Stimulated activated CD4-positive, alpha-beta T cell treated with anti-CD3 and anti-CD28 coated beads, Interleukin-4, amount 100 ng/mL, for 24 hours (primary cell): ENCODE measurements at places on chromosomes 3 and 15.

GRCh38 chr15:40590667-40591050 lies 3.4 kb upstream of the KNL1 start:
- no peak for DNase-seq

GRCh38 chr3:12159227-12159601 lies 502 bp upstream of the TIMP4 start:
- DNase-seq = no peak

- DNase-seq = no peak
Observed at GRCh38 chr3:138023754-138024153, 13.8 kb downstream of the CLDN18 start.

DNA sequence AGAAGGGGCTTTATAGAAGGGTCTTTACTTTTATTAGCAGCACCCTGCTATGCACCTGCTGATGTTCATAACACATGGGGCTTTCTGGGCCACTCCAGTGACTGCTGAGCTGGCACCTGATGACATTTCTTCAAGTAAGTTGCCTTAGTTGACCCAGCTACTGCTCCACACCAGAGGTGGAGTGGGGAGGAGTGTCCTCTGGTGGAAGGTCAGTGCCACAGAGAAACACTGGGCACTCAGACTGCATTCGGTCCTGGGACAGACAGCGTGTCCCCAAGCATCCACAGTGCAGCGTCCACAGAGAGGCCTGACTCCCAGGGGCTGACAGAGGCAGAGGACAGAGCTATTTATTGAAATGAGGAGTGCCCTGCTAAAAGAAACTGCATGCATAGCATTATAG lies 74.9 kb upstream of the NSMCE3 start:
- no peak for DNase-seq

DNA sequence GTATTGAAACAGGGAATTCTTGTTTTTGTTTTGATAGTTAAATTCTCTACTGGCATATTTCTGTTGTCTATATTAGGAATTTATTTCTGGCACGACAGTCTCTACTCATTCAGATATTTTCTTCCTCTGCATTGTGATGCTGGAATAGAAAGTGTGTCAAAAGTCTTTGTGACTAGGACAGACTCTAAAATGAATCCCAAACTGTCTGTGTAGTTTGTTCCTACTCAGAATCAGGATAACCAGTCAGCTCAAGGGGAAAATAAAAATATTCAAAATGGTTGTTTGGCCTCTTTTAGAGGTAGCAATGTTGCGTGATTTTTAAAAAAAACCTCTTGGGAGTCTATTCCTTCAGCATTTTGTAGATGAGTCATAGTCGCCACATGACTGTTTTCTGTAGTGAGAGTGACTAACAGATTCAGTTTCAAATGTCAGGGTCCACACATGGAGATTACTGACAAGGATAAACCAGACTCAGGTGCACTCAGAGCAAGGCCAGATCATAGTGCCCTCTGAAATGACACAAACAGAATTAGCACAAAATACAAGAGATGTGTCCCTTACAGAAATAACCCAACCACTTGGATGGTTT lies 13.1 kb downstream of the SLC7A14 start:
- peak; percentile 18 for DNase-seq

DNA sequence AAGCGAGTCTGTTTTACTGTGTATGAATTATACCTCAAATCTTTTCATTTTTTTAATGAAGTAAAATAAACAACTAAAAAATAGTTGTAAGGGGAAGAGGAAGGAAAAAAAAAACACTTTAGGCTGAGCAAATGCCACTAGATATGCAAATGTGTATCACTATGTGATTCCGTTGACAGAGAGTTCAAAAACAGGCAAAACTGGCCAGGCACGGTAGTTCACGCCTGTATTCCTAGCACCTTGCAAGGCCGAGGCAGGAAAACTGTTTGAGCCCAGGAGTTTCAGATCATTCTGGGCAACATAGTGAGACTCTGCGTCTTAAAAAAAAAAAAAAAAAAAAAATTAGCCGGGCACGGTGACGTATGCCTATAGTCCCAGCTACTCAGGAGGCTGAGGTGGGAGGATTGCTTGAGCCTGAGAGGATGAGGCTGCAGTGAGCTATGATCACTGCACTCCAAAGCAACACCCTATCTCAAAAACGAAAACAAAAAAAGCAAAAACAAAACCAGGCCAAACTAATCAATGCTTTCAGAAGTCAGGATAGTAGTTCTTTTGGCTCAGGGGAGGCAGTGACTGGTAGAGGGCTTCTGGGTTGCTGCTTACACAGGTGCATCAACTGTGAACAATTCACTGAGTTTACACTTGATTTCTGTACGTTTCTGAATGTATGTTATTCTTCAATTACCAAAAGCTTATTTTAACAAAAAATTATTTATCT lies 7.4 kb downstream of the PRC1 start:
- DNase-seq = no peak
